GM23248 (cell line): ENCODE measurements at places on chromosomes 13 and 19. TPM values are rescaled to one million over a fixed set of nuclear protein-coding genes. Genes with fewer than 3 reads are reported as not detected.

- H3K4me1 ChIP-seq: no peaks in the 10 kb centered on the region
- no peak overlapping the region for H3K27ac ChIP-seq
- DNase-seq: no peak
- H3K27me3 ChIP-seq: peaks cover 27% of the 10 kb centered on the region; the same call in 1 of the 2 replicates
Observed at GRCh38 chr13:110813646-110814624, 100.4 kb downstream of the ING1 start.

DNA sequence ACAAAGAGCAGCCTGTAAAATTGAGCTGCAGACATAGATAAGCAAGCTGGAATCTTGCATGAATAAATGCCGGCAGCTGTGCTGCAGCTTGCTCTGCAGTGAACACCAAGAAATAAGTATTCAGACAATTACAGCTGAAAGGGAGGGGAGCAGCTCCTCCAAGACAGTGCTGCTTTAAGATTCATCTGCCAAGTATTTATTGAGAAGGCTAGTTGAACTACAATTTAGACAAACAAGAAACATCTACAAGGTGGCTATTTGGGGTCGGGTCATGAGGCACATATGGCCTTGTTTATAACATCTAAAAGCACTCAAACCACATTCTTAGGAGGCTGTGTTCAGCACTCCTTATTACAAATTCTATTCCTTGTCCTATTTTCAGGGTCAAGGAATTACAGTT lies 34.9 kb downstream of the ZNF726 start:
- H3K27ac ChIP-seq: no peak overlapping the region
- H3K4me1 ChIP-seq: no peaks in the 10 kb centered on the region
- no peak overlapping the region for H3K4me3 ChIP-seq
- H3K27me3 ChIP-seq: no peaks in the 10 kb centered on the region

GRCh38 chr19:42121656-42122069 lies 10.6 kb downstream of the POU2F2 start:
- peak; percentile 85 for DNase-seq
- peak overlapping the region; percentile 22; the same call in 1 of the 2 replicates for H3K27ac ChIP-seq
- H3K27me3 ChIP-seq: no peaks in the 10 kb centered on the region
- no peaks in the 10 kb centered on the region for H3K36me3 ChIP-seq
- H3K4me3 ChIP-seq: no peak overlapping the region
- peaks cover 19% of the 10 kb centered on the region for H3K4me1 ChIP-seq

- H3K4me3 ChIP-seq: no peak overlapping the region
- H3K4me1 ChIP-seq: no peaks in the 10 kb centered on the region
- H3K36me3 ChIP-seq: no peaks in the 10 kb centered on the region
- H3K27ac ChIP-seq: no peak overlapping the region
- DNase-seq: peak; percentile 38
- H3K27me3 ChIP-seq: no peaks in the 10 kb centered on the region; the same call in 1 of the 2 replicates
Observed at GRCh38 chr19:51439021-51439465, 19.2 kb downstream of the SIGLEC8 start.

DNA sequence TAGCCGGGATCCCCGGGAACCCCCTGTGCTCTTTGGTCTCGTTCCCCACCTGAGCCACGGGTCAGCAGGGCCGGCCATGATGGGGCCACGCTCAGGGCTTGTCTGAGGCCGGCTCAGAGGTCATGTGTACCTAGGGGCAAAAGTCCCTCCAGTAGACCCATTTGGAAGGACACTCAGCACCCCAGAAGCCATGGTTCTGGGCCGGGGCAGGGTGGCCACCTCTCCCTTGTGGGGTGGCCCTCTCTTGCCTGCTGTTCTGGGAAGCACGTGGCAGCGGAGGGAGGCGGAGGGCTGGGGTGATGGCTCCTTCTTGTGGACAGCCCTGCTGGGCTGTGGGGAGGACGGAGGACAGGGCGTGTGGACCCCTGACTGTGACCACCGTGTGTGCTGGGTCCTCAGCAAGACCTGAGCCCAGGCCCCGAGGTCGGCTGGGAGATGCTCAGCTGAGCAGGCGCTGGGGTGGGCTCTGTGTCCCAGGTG lies 6.4 kb upstream of the PEAK3 start:
- H3K27ac ChIP-seq: no peak overlapping the region
- no peaks in the 10 kb centered on the region for H3K36me3 ChIP-seq

IGSF23 gene
- total RNA-seq: not detected in 2 replicates
